T47D (cell line): ENCODE measurements at places on chromosomes 2 and 18.

DNA sequence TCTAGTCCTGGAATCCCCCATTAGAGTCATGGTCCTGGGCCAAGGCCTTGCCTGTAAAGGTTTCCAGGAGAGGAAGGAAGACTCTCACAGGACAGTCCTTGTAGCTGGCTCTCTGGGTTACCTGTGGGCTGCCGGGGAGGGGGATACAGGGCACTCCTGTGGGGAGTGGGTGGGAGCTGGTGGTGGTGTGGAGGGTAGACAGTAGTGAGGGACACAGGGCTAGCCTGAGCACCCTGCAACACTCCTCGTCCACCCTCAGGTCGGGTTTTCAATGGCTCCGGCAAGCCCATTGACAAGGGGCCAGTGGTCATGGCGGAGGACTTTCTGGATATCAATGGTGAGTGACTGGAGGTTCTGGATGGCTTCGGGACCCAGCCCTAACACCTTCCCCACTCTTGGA is 19.7 kb upstream of the ANKRD53 start:
- no peak for DNase-seq

DNA sequence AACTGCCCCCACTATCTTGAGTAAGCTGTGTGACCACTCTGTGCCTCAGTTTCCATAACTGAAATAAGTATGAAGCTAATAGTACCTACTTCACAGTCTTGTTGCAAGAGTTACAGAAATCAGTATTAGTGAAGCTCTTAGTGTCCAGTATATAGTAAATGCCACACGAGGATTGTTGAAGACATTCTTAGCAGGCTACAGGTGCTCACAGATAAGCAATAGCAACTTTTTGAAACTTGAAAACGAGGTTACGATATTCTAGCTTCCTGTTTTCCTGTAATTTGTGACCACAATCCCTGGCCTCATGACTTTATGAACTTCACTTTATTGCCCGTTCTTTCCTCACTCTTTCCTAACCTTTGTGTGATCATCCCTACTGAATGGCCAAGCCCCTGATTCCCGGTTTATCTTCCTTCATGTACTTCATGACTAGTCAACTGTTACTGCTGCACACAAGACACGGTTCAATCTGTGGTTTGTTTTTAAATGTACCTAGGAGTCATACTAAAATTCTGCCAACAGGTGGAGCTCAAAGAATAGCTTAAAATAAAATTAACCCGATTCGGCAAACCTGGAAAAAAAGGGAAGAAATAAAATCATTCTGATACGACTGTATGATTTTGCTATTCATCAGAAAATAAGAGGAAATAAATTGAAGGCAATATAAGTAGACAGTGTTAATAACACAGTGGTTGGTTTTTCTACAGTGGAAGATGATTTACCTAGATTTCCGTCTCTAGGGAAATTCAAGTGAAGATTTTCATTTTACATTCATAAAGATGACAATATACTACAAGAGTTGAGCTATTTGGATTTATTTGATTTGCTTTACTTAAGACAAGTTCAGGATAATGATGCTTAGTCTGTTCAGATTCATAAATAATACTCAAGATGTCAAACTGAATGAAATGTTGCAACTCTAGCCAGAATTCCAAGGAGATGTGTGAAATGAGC is 38.1 kb upstream of the STAT1 start:
- peak; percentile 56 for DNase-seq

DNA sequence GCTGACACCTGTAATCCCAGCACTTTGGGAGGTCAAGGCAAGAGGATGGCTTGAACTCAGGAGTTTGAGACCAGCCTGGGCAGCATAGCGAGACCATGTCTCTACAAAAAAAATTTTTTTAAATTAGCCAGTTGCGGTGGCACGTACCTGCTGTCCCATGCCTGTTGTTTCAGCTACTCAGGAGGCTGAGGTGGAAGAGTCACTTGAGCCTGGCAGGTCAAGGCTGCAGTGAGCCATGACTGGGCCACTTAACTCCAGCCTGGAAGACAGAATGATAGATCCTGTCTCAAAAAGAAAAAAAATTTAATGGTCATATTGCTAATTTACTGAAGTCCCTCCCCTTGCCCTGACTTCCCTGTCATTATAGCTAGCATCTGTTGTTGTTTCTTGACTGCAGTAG is 112.6 kb downstream of the ARHGAP28 start:
- DNase-seq, result no peak

GRCh38 chr2:1742301-1742680 is 2.0 kb downstream of the PXDN start:
- no peak for DNase-seq

GRCh38 chr2:99066075-99066958 is 75.2 kb upstream of the C2orf15 start:
- DNase-seq, result peak; percentile 9

- no peak for DNase-seq
Measured at GRCh38 chr2:174959787-174960186, 45.4 kb downstream of the CHN1 start.

GRCh38 chr2:54899576-54900200 is 150.6 kb downstream of the RTN4 start:
- DNase-seq, result peak; percentile 9

- DNase-seq, result no peak
Measured at GRCh38 chr2:143150287-143150686, 21.1 kb downstream of the ARHGAP15 start.

GRCh38 chr18:46226461-46226860 is 122.3 kb downstream of the HAUS1 start:
- DNase-seq, result no peak

DNA sequence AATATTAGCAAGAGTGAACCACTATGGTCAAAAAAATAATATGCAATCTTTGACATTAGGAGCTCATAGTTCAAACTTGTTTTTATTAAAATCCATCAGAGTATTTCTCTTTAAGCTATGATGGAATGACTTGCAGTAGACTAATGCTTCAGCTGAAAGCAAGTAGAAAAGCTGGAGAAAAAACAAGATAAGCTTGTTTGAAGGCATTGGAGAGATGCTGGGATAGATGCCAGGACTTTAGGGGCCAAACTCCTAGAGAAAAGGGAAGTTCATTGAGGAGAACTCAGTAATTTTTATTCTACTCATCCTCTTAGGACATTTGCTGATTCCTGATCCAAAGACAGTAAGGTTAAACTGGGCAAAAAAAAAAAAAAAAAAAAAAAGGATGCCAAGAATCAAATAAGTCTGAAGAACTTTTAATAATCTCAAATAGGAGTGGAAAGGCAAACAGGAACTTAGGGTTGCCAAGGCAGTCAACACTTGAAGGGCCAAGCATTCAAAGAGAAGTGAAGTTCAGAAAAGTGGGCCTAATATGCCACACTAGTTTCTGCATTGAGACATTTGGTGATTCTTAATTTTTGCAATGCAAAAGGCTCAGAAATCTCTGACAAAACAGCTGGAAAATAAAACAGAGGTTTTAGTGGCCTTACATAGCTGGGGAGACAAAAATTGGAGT is 19.7 kb upstream of the AFF3 start:
- DNase-seq, result no peak

GRCh38 chr2:55907686-55908085 is 15.9 kb downstream of the EFEMP1 start:
- DNase-seq, result no peak

GRCh38 chr2:203873461-203873860 is 5.9 kb downstream of the CTLA4 start:
- no peak for DNase-seq

DNA sequence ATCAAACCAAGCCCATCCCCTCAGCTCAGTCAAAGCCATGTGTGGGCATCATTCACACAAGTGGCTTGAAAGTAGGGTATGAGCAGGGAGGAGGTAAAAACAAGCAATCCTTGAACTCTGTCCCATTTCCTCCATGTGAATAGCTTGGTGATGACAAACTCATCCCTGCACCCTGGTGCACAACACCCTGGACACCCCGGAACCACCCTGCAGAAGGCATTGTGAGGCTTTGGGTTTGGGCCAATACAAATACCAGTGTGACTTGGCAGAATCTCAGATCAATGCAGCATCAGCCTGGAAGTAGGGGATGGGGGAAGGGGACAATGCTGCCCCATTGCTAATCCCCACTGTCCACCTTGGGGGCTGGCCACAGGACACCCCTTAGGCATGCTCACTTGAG is 28.6 kb downstream of the TGFA start:
- DNase-seq, result peak; percentile 42

DNA sequence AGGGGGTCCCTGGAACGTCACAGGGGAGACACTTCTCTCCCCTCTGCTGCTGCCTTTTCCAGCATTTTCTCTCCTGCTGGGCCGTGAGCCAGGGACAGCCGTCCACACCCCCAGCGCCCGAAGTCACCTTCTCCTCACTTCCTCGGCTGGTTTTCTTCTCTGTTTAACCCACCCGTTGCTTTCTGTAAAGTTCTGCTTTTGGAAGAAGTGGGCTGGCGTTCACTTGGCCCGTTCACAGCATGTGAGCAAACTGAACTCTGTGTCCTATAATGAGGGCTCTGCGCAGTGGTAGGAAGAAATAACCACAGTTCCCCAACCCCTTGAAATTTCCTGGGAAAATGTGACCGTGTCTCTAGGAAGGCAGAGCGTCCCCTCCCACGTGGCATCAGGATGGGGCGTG is 187.0 kb upstream of the HDAC4 start:
- no peak for DNase-seq

GRCh38 chr2:209937893-209938292 is 64.5 kb upstream of the RPE start:
- DNase-seq, result no peak

DNA sequence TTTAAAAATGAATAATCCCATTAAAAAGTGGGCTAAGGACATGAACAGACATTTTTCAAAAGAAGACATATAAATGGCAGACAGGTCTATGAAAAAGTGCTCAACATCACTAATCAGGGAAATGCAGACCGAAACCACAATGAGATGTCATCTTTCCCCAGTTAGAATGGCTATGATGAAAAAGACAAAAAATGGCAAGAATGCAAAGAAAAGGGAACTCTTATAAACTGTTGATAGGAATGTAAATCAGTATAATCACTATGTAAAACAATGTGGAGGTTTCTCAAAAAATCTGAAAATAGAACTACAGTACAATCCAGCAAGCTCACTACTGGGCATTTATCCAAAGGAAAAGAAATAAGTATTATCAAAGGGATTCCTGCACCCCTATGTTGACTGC is 169.2 kb downstream of the METTL4 start:
- no peak for DNase-seq

GRCh38 chr2:201786471-201786870 is 5.7 kb upstream of the ALS2 start:
- DNase-seq, result no peak

- peak; percentile 23 for DNase-seq
Measured at GRCh38 chr2:241616168-241617125, 20.5 kb downstream of the THAP4 start.

DNA sequence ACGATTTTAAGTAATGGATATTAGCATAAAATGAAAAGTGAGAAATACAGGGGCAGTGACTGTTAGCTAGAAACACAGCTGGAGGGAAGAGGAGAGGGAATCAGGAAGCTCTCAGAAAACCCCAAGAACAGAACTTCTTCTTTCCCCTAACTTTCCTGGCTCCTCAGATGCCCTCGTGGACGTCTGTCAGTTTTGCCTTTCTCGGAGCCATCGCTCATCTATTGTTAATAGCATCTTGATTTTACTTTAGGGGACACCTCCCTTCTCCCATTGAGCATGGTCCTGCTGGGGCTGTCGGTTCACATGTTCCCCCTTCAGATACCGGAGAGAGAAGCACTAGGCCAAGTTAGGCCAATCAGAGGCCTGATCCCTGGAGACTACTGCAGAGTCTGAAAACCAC is 2.3 kb upstream of the PLEK start:
- no peak for DNase-seq

- DNase-seq, result no peak
Measured at GRCh38 chr2:28316546-28317335, 75.9 kb upstream of the FOSL2 start.

- no peak for DNase-seq
Measured at GRCh38 chr18:23143016-23143814, 7.9 kb downstream of the CABLES1 start.

DNA sequence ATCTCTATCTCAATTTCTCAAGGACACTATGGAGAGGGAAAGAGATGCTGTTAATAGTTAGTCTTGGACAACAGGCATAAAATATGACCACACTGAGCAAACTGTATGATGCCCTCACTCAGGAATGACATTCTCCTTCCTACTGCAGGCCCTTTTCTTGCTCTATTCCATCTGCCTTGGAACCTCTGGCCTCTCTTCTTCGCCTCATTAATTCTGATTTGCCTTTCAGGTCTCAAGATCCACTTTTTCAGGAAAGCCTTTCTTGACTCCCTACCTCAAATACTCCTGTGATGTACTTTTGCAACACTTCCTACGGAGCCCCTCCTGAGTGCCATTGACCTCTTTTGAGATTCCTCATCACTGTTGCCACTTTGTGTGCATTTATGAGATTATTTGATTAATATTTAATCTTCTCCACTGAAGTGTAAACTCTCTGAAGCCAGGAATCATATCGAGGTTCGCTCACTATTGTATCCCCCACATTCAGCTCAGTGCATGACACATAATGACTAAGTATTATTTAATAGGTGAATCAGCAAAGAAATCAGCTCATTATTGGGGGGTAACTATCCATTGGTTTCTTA is 21.3 kb upstream of the SPP2 start:
- DNase-seq, result no peak

- no peak for DNase-seq
Measured at GRCh38 chr2:38284971-38285370, 92.1 kb downstream of the ATL2 start.

- peak; percentile 29 for DNase-seq
Measured at GRCh38 chr18:75896865-75897264, 469.4 kb upstream of the SMIM21 start.

GRCh38 chr2:149652526-149652925 is 65.0 kb upstream of the MMADHC start:
- DNase-seq, result no peak

DNA sequence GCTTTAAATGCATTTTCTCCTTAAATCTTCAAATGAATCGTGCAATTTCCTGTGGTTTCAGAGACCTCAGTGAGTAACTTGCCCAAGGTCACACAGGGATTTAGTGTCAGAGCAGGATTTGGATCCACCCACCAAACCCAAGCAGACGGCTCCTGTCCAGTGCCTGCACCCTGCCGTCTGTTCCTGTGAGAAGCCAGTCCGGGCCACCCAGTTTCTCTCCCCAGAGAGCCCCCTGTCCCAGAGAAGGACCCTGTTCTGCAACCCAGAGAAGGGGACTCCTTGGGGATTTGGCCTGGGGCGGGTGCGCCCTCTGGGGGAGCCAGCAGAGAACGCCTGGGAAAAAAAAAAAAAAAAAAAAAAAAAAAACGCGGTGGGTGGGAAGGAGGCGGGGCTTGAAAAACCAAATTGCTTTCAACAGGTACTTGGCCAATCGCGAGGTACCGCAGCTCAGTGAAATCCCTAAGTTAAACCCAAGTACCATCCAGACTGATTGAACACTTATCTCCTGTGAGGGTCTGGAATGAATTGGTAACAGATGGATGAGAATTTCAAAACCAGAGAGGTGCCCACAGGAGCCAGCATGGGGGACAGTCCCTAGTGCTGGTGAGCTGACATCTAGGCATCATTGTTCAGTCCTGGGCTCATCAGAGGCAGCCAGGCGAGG is 30.9 kb upstream of the REEP1 start:
- DNase-seq, result peak; percentile 44
